ENCODE measurements at places on chromosomes 2 and 18.
A peak's percentile ranks its signal among the peaks of the same experiment; 100 is the strongest.

DNA sequence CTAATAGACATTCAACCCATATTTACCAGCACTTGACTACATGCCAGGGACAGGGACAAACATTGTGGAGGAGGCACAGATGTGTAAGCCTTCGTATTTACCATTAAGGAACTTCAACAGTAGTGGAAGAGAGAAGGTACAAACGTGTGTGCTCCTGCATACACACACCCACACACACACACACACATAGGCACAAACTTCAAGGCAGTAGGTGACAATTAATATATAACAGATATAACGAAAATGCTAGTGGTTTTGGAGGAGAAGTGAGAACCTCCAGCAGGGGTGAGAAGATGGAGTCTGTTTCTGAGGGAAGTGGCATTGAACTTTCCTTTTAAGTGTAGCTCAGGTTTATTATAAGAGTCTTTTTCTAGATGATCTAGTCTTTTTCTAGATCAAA is 231.1 kb downstream of the SETBP1 start:
- peak; percentile 22 for DNase-seq

DNA sequence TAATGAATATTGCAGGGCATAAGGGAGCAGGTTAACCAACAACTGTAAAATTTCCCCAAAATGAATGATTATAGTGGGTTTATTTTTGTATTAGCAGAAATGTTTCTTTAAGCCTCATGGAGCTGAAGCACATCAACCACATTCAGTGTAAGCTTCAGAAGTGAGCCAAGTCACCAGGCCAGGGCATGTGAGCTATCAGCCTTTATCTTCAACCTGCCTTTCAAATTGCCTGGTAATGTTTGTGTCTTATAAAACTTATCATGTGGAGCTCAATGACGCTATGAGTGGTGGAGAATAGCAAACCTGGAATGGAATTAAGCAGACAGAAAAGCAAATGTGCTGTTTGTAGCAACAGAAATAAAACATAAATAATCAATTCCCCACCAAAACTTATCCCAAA is 1068.4 kb downstream of the LRP1B start:
- DNase-seq: no peak

GRCh38 chr18:75204732-75205513 is 4.0 kb downstream of the PTGR3 start:
- DNase-seq: no peak

DNA sequence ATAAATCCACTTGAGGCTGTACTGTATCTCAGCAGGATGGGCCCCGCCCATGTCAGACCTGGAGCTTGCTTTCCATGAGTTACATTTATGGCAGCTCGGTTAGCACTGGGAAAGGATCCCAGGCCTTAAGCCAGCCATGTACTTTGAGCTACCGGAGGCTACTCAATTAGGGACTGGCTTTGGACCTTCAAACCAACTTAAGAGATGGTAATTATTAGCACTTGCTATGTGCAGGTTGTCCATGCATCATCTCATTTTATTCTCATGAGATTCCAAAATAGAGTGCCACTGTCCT is 64.4 kb downstream of the ACTR2 start:
- no peak for DNase-seq

- DNase-seq: no peak
Measured at GRCh38 chr2:65503746-65504145, 71.3 kb upstream of the SPRED2 start.

GRCh38 chr2:176280867-176281658 is 11.8 kb downstream of the MTX2 start:
- no peak for DNase-seq

DNA sequence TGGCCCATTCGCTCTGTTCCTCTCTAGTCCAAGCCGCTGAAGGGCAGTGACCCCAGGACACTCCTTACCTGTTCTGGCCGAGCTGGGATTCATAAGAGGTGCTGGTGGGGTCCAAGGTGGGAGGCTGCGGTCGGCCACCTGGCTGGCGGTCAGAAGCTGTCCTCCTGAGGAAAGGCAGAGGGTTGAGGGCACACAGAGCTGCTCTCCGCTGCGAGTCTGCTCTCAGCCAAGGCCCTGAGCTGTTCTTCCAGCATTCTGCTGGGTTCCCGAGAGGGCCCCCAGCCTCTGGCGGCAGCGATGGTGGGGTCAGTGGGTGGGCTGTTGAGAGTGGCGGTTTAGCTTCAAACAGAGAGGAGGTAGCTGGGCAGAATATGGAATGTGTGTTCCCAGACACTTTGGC is 3.8 kb downstream of the PCARE start:
- no peak for DNase-seq
